LHCN-M2 (cell line): ENCODE measurements at places on chromosomes 16 and 17. TPM values are rescaled to one million over a fixed set of nuclear protein-coding genes. Genes with fewer than 3 reads are reported as not detected.

SPATA22 gene
- not detected in 2 replicates for total RNA-seq

DNA sequence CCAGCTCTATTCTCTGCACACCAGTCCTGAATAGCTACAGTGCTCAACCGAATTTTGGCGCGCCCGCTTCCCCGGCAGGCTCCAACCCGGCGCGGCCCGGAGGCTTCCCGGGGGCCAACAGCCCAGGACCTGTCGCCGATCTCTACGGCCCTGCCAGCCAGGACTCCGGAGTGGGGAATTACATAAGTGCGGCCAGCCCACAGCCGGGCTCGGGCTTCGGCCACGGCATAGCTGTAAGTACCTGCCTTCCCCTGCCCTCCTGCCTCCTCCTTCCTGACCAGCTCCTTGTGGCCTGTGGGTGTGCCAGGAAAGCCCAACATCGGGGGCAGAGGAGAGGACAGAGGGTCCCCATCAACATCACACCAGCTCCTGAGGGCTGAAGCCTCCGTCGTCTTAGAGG, 70.2 kb downstream of the CCDC182 start:
- DNase-seq: no peak

- DNase-seq: no peak
These were observed 127.7 kb downstream of the NTN1 start for GRCh38 chr17:9148905-9149525.

GRCh38 chr16:26688699-26689098, 378.0 kb upstream of the C16orf82 start:
- DNase-seq: no peak

DNA sequence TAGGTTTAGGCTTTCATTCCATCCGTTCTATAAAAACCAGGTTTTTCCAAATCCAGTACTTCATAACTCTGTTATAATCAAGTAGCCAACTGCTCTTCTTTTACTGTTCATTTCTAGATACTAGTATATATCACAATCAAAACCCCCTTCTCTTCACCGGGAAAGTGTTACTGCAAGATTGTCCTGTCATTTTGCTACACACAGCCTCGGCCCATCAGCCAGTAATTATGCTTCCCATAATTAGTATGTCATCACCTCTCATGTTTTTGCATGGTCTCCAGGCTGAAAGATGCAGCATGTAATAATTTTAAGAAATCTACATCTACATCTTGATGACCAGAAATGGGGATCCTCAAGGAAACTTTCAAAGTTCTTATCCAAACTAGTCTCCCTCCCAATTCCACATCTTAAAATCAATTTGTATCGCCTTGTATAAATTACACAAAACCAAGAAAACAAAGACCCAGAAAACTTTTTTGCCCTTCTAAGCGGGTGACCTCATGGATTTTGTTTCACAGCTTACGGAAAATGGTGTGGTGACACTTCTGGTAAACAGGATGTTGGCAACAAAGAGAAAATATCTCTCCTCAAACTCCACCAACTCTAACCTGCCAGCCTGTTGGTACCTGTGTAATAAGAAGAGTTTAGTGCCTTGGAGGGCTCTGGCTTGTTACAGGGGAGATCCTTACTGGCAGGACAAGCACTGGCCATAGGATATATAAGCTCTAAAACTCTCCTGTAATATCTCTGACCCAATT, 9.3 kb downstream of the TACO1 start:
- no peak for DNase-seq

CLEC3A gene
- total RNA-seq: not detected in 2 replicates
